ENCODE measurements at places on chromosomes 4 and X.

- no peak for DNase-seq
These were observed 131.2 kb upstream of the GPC4 start for GRCh38 chrX:133546441-133546840.

DNA sequence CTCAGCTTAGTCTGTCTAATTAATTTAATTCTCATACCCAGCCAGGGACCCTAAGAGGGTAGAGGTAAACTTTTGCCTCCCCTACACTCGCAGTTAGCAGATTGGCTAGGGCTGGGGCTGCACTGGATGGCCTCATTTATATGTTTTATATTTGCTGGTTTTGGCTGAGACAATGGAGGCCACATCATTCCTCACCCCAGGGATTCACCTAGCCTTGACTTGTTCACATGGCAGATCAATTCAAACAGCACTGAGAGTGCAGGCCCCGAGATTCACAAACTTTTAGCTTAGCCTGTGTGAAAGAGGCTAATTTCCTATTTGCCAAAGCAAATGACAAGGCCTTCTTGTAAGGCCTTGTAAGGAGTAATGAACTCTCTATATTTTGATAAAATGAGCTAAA, 844.4 kb downstream of the ARAP2 start:
- no peak for DNase-seq

DNA sequence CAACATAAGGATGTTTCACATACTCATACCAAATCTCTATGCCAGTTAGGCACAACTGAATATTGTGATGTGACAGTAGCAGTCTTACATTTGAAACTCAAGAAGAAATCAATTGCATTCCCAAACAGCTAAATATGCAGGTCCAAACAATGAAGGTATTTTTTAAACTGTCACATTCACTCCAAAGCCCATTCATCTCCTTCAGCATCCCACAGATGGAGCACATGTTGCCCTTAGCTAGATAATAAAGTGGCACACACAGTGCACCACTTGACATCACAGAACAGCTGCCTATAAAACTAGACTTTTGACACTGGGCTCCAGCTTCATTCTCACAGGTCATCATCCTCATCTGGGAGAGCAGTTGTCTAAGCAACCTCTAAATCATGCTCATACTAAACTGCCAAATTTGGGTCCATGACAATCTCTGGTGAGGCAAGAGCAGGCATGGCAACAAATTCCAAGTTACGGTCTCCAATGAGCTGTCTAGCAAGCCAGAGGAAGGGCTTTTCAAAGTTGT, 26.2 kb upstream of the ARHGEF6 start:
- no peak for DNase-seq

DNA sequence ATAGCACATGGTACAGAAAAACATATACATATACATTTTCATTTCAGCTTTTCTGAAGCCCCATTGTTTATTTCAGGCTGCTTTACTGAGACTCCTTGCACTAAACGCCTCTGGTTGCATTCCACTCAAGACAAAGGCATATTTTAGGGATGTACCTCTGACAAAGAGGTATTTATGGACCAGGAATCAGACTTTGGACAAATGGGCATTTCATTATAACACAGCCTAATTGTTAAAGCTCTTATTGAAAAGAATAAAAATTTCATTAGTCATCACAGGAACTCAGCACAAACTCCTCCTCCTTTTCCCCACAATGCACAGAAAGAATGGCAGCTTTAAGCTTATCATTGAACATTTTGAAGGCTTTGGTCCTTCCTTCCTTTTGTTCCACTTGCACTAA, 62.9 kb upstream of the UGT8 start:
- DNase-seq: no peak

DNA sequence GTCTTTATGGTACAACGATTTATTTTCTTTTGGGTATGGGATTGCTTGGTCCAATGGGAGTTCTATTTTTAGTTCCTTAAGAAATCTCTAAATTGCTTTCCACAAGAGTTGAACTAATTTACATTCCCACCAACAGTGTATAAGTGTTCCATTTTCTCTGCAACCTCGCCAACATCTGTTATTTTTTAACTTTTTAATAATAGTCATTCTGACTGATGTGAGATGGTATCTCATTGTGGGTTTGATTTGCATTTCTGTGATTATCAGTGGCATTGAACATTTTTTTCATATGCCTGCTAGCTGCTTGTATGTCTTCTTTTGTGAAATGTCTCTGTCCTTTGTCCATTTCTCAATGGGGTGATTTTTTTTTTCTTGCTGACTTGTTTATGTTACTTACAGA, 42.8 kb downstream of the UCHL1 start:
- DNase-seq: no peak

- peak; percentile 54 for DNase-seq
These were observed 56.6 kb downstream of the GPR143 start for GRCh38 chrX:9708923-9709553.

DNA sequence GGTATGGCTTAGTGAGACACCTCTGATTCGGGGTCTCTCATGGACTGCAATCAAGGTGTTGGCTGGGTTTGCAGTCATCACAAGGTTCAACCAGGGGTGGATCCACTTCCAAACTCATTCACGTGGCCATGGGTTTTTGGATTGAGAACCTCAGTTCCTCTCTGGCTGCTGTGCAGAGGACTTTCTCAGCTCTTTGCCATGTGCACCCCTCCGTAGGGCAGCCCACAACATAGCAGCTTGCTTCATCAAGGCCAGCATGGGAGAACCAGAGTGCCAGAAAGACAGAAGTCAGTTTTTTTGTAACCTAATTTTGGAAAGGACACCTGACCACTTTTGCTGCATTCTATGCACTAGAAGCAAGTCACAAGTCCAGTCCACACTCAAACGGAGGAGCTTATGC, 154.9 kb downstream of the PJA1 start:
- no peak for DNase-seq

DNA sequence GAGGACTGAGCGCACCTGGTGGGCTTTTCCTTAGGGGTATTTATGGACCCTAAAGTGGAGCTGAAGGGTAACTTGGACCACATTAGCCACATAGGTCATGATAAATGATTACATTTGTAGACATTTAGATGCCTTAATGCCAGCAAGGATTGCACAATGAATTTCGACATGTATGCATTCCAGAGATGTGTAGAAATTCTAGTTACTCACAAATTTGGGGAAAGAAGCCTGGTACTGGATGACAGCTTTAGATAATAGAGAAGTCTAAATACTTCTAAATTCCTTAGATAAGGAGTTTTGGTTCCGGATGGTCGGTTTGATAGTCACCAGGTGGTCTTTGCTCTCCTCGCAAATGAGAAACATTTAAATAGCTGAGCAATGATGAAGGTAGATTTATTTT, 609.5 kb upstream of the PRKX start:
- DNase-seq: no peak

DNA sequence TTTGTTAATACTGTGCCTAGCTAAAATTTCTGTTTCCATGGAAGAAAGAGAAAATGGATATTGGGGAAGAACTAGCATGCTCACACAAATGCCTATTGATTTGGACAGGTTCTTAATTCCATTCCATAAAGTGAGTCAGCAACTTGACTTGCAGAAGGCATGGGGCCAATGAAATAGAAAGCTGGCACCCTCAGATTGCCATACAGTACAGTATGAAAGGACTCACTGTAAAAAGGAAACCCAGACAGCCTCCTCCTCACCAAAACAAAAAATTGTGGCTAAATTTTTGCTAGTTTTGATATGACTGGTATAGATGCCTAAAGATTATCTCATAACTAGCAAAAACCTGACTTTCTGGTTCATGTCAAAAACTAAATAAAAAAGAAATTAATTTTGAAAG, 11.2 kb upstream of the TAB3 start:
- no peak for DNase-seq

- DNase-seq: no peak
These were observed 8.5 kb upstream of the ERCC6L start for GRCh38 chrX:72247206-72247942.

DNA sequence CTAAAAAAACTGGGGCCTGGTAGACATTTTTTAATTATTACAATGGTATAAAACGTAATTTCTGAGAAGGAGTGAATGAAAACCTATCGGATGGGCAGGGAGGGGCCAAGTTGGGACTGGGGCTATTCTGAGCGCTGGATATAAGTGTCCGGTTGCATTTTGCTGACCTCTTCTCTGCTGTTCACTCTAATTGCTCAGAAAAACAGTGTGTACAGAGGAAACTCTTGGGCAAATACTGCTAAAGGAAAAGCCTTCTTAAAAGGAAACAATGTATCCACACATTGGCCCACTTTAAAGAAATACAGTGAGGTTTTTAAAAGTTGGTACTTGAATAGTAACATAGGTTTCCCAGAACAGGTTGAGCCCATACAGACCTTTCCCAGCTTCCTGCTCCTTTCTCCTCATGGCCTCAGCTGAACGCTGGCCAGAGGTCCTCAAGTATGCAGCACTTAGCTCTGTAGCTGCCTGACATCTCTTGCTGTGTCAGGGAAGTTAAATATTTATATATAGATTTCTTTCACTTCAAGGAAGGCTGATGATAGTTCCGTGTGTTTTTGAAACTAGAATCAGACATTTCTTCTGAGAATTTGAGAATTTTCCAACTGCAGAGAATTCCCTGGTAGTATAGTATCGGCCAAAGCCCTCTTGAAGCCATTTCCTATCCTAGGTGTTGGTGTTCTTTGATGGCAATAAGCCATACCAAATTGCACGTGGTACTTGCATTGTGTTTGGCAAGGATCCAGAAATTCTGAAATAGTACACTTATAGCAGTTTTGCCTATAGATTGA, 97.1 kb upstream of the SLC4A4 start:
- DNase-seq: no peak

DNA sequence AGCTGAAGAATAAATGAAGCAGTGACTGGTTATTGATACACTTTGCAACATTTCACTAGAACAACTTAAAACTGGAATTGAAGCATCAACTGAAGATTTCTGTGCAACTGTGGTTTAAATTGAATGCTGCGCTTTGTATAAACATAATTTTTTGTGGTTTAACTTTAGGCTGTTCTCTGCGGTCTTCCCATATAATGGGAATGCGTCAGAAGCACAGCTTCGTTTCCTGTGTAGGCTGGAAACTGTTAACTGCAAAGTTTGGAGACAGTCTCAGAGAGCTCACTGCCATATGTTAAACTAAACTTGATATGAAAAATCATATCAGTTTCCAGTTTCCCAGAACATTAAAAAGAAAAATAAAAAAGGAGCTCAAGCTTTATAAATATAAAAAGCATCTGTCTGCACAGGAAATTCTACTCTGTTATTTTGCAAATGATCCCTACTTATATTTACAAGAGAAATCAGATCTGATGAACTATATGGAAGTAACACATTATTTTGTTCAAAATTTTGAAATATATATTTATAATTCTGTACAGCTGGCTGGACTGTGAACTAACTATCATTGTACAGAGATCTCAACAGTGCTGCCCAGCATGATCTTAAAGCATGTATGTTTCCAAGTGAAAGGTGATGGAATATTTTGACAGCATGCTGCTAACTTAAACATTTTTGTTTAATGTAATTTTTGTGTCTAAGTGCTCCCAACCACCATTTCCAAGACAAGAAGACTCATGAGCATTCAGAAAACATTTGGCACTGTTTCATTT, 139.9 kb downstream of the NDST3 start:
- no peak for DNase-seq

- no peak for DNase-seq
These were observed 18.1 kb downstream of the PIR start for GRCh38 chrX:15475021-15475420.

GRCh38 chr4:185638548-185639301, 103.4 kb upstream of the PDLIM3 start:
- DNase-seq: no peak

DNA sequence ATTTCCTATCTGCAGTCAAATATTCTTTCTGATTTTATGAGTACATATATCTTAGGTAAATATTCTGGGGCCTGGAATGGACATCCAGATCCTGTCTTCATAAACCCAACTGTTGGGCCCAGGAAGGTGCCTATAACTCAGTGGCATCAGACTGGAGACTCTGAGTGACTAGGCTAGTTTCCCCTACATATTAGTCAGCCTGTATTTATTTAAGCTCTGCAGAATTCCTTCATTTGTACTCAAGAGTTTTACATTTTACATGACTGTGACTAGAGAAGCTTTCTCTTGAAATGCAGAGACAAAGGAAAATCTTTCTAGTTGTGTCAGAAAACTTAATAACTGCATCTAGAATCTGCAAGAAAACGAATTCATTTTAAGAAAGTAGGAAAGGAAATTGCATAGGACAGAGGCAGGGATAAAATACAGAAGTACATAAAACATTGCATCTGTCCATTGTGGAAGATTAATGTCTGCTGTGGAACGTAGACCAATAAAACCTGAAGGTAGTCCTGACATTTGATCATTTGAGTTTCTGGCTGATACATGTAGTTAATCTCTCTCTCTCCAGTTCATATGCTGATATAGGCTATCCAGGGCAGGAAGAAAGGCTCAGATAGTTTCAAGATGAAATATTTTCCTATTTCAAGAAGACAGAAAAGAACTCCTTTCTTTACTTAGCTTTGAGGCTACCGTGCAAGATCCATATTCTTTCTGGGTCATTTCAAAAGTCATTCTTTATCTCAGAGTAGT, 78.2 kb downstream of the OPHN1 start:
- DNase-seq: no peak

GRCh38 chr4:71050809-71051208, 57.4 kb downstream of the DCK start:
- no peak for DNase-seq

- no peak for DNase-seq
These were observed 11.0 kb downstream of the SRD5A3 start for GRCh38 chr4:55356991-55357461.

GRCh38 chr4:116480546-116480945, 604.8 kb downstream of the TRAM1L1 start:
- DNase-seq: no peak

GRCh38 chr4:7192252-7193029, at the start of gene SORCS2:
Gene SORCS2, plus strand, starts transcription at chr4:7192538.
- DNase-seq: no peak
